ENCODE measurements at places on chromosomes 6 and 20. TPM values are rescaled to one million over a fixed set of nuclear protein-coding genes. Genes with fewer than 3 reads are reported as not detected.

Gene ABCC10
- total RNA-seq: 14.2 TPM

Gene RNF146
- total RNA-seq: 49.4 TPM

Gene FGD2
- total RNA-seq: 65.9 TPM

Gene FKBP1C
- 0.24 TPM for total RNA-seq

Gene BIRC7
- not detected for total RNA-seq

Gene ADGRB3
- total RNA-seq: 2.1 TPM

Gene SASH1
- total RNA-seq: 142 TPM

Gene ACTL10
- total RNA-seq: 2.4 TPM

Gene HSPA12B
- total RNA-seq: 7.7 TPM

Gene PGC
- not detected for total RNA-seq

Gene CLIC5
- total RNA-seq: 14.8 TPM

Gene CASS4
- total RNA-seq: 5.3 TPM

All from omental fat pad (tissue), 4 donors.